Frontal cortex (tissue), 4 donors: ENCODE measurements at places on chromosomes 2 and 18. TPM values are rescaled to one million over a fixed set of nuclear protein-coding genes. Genes with fewer than 3 reads are reported as not detected.

REEP1 gene
- total RNA-seq, result 147 TPM

YES1 gene
- 60.7 TPM for total RNA-seq

CXCR2 gene
- under 0.01 TPM for total RNA-seq

ALPI gene
- not detected for total RNA-seq

IL1R2 gene
- total RNA-seq, result not detected
